SHP77 (cell line): ENCODE measurements at places on chromosomes 13 and 19.

DNA sequence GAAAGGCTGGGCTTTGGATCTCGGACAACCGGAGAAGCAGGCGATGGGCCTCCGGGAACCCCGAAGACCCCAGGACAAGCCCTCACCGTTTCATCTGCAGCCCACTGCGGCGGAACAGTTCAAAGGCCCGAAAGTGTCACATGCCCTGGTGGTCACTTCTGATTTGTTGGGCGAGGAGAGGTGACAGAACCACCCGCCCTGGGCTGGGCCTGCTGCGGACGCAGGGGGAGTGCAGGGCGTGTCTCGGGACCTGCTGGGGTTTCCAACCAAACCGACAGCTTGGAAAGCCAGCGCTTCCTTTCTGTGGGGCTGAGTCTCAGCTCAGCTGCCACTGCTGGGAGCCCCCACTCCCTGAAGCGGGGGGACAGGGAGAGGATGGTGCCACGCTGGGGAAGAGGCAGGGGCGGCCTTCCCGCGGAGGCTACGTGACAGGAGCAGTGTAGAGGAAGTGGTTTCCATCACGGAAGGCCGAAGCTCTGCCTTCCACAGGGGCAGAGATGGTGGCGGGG, 22.8 kb upstream of the ZBTB7A start:
- DNase-seq: no peak

DNA sequence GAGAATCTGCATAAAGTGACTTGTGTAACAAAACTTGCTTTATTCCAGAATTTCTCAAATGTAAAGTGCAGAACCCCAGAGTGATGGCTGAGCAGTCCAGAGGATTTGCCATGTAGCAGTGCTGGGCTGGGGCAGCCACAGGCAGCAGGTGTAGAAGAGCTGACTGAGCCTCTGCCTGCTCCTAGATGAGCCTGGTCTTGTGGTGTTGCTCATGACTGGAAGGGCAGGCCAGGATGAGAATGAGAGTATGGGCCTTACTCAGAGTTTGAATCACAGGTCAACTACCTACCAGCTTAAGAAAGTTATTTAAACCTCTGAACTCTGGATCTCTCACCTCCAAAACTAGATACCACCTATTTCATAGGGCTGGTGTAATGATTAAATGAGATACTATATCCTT, 2.9 kb upstream of the C13orf42 start:
- DNase-seq: no peak

DNA sequence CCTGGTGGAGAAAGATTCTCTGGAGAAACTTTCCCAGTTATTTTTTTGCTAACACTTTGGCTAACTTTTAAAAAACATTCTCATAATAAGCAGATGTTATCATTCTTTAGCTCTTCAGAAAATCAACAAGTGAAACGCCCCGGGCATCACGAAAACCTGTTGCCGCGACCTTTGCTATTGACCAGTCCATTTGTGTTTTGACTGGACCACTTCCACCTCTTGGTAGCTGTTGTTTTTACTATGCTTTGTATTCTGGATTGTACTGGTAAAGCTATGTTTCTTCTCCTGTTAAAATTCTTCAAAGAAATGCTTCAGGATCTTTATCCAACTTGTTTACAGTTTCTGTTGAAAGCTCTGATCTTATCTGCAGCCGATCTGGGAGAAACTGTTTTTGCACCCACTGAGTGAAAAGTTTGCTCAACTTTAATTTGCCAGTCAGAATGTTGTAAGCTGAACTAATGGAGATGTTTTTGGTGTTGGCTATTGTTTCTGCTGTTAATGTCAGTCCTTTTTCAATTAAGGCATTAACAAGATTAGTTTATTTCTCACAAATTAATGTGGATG, 23.3 kb downstream of the UFM1 start:
- no peak for DNase-seq

- DNase-seq: no peak
Observed at GRCh38 chr13:94987081-94987480, 274.7 kb upstream of the SOX21 start.

- DNase-seq: no peak
Observed at GRCh38 chr13:28991764-28992163, 171.6 kb downstream of the MTUS2 start.

DNA sequence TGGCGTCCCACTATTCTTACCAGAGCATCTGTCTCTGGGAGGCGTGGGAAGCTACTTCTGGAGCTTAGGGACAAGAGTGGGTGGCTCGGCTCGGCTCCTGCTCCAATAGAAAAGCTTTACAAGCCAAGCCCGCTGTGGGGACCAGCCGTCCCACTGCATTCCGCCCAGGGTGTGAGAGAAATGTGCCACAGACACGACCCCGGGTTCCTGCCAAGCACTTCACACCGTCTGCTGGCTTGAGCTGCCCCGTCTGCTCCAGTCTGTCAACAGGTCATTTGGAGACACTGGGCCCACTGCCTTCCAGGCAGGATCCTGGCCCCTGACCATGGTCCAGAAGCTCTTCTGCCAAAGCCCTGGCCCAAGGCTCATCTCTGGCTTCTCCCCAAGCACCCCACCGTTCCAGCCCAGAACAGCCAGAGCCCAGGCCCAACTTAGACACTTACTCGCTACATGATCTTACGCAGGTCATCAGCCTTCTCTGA, 6.5 kb upstream of the FKRP start:
- no peak for DNase-seq

DNA sequence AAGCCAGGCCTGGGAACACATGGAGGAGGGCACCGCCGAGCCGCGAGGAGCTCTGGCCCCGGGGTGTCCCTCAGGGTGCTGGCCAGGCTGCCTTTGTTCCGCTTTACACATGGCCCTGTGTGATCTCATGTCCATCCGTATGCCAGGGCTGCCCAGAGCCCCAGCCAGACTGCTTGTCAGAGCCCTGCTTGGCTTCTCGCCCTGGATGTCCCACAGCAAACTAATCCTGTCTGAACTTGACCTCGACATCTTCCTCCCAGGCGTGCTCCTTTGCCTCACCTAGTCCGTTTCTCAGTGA, 14.3 kb downstream of the BCKDHA start:
- DNase-seq: no peak

- DNase-seq: no peak
Observed at GRCh38 chr13:78592584-78592983, 10.8 kb downstream of the POU4F1 start.

GRCh38 chr19:19464339-19465098, 50.8 kb downstream of the TSSK6 start:
- no peak for DNase-seq

DNA sequence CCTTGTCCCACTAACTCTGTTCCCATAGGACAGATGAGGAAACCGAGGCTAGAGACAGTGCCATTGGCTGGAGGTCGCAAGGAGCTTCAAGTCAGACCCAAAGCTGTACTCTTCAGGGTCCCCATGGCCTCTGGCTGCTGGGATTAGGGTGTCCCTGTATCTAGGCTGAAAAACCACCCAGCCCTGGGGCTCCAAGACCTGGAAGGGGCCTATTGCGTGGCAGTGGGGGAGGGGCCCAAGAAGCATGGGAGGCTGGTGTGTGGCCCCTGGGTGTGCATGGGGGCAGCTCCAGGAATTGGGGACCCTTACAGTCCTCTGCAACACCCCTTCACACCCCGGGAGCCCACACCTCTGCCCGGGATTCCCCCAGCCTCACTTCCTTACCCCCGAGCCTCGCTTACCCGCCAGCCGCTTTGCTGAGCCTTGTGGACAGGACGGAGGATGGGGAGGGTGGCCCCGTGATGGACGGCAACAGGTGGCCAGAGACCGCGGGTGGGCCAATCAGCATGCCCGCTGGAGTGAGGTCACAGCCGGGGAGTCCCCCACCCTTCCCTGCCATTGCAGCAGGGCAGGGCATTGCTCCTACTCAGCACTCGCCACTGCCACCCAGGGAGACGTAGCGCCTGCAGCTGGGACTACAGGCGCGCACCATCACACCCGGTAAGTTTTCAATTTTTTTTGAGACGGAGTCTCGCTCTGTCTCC, at the start of gene JSRP1:
Gene JSRP1 (minus strand): TSS at position 436 of the 704 bp plus-strand sequence. CDS start 1,103 bp downstream, outside the sequence.
- DNase-seq: no peak

DNA sequence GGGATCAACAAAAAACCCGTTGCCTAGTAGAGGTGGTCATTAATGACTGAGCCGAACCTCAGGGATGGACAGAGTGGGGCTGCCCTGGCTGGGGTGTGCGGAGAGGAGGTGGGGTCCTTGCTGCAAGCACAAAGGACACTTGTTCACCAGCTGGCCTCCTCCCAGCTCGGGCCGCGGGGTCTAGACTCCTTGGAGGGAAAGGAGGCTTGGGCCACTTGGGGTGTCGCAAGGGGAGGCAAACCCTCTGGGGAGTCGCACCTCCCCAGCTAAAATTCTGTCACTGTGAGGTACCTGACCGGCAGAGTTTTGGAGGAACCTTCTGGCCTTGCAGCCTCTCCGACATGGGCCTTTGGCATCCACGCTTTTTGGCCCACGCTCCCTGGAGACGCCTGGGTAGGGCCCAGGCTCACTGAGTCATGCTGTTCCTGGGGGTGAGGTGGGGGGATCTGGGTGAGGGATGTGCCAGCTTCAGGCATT, 8.2 kb downstream of the KLHL26 start:
- DNase-seq: no peak
